Caco-2 (cell line): ENCODE measurements at places on chromosomes 3 and 15.

GRCh38 chr15:79408041-79408440 lies 24.1 kb upstream of the MINAR1 start:
- no peak for DNase-seq

DNA sequence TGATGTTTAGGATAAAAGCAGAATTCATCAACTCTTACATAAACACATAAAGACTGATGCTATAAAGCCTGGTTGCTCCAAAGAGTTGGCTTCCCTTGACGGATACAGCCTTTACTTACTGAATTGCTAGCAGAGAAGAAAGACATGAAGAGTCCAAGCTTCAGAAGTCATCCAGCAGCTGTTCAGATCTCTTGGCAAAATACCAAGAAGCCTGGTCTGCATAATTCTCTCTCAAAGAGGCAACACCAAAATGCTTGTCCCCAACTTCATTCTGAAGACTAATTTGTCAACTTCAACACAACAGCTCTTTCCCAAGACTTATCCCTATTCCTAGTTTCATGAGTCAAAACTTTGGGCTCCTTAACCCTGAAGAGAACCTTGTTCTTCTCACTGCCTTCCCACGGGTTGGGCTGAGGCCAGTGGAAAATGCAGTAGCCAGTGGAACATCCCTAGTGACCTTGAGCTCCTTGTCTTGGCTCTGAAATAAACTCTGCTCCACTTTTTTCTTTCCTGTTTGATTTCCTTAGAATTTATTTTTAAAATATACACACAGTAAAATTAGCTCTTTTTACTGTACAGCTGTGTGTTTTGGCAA lies 119.2 kb upstream of the THBS1 start:
- no peak for DNase-seq

- no peak for DNase-seq
Observed at GRCh38 chr15:80326270-80326669, 74.3 kb upstream of the CTXND1 start.

- no peak for DNase-seq
Observed at GRCh38 chr3:157305392-157305791, 131.3 kb upstream of the PTX3 start.

DNA sequence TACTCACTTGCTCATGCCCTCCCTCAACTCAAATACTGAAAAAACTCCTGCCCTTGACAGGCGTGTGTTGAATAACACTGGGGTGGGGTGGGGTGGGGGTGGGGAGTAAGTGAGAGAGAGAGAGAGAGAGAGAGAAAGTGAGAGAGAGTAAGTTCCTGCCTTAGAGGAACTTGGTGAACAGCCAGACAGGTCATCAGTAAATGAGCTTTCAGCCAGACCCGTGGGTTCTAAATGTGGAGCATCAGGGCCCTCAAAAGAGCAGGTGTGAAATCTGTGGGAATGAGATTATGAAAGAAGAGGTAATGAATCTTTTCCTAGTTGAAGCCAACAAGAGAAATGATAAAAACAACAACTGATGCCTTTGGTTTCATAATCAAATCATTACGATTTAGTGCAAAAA lies 134.4 kb upstream of the FAM3D start:
- DNase-seq: no peak

- DNase-seq: no peak
Observed at GRCh38 chr3:160758929-160759577, 3.0 kb downstream of the PPM1L start.

DNA sequence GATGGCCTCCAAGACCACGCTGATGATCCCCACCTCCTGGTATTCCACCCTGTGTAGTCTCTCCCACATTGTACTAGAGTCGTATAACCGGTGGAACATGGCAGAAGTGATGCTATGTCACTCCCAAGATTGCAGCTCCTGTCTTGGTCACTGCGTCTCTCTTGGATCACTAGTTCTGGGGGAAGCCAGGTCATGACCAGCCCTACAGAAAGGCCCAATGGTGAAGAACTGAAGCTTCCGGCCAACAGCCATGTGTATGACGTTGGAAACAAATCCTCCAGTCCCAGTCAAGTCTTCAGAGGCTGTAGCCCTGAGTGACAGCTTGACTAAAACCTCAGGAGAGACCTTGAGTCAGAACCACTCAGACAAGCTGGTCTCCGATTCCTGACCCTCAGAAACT lies 61.9 kb upstream of the FNDC3B start:
- DNase-seq: no peak

DNA sequence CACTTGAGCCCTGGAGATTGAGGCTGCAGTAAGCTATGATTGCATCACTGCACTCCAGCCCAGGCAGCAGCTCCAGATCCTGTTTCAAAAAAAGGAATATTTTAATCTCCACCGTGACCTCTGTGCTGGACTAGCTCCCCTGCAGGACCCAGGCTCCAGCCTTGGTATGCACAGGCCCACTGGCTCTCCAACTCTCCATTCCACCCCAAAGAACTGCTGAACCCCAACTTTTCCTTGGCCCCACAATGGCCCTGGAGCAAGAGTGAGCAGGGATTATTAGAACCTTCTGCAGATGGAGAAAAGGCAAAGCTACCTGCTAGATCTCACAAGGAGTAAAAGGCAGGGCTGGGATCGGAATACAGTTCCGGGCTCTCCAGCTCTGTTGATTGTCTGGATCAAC lies 32.8 kb upstream of the SFMBT1 start:
- no peak for DNase-seq

- no peak for DNase-seq
Observed at GRCh38 chr3:171442184-171442583, 18.0 kb downstream of the TNIK start.

DNA sequence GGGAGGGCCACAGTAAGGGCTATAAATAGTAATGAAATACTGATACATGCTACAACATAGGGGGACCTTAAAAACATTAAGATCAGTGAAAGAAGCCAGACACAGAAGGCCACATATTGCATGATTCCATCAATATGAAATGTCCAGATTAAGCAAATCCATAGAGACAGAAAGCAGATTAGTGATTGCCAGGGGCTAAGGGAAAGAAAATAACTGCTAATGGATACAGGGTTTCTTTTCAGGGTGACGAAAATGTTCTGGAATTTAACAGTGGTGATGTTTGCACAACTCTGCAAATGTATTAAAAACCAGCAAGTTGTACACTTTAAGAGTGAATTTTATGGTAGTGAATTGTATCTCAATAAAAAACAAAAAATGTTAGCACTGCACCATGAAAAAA lies 37.0 kb downstream of the PIK3R4 start:
- DNase-seq: no peak

GRCh38 chr3:15339786-15340215 lies 7.4 kb upstream of the SH3BP5 start:
- DNase-seq: no peak

- DNase-seq: no peak
Observed at GRCh38 chr3:135018149-135018923, 223.3 kb downstream of the EPHB1 start.

DNA sequence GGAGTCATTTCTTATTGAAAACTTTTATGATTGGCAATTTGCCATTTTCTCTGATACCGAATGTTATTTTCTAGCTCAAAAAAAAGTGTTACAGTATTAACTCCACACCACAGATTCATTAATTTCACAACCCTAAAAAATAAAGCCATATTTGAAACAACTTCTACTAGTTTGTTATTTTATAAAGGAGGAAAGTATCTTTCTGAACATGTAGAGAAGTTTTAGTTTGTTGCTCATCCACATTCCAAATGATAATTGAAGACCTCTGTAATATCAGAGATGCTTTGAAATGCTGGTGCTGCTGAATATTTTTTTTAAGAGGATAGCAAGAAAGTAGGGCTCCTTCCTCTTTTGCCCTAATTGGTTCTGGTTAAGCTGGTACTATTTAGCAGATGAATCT lies 1.9 kb downstream of the VGLL3 start:
- DNase-seq: no peak

GRCh38 chr3:162489853-162490252 lies 993.2 kb downstream of the OTOL1 start:
- no peak for DNase-seq

GRCh38 chr3:113330742-113331141 lies 110.6 kb downstream of the CFAP44 start:
- DNase-seq: no peak

- DNase-seq: no peak
Observed at GRCh38 chr3:190041333-190042041, 79.2 kb downstream of the P3H2 start.

DNA sequence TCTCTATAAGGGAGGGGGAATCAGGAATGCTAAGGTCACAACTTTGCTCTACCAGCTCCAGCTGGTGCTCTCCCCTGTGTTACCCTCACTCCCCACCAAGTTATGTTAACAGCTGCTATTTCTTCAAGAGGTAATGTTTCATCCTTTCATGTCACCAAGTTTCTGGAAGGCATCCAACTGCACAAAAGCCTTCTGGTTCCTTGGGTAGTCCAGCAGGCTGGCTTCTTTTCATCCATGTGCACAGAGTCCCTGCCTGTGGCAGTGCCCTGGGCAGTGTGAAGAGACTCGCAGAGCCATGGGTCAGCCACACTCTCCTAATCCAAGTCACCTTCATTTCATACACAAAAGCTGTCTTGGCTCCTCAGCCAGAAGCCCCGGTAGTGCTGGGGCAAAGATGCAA lies 737.5 kb upstream of the LMCD1 start:
- DNase-seq: no peak

GRCh38 chr15:31782951-31783350 lies 247.4 kb upstream of the CHRNA7 start:
- no peak for DNase-seq

DNA sequence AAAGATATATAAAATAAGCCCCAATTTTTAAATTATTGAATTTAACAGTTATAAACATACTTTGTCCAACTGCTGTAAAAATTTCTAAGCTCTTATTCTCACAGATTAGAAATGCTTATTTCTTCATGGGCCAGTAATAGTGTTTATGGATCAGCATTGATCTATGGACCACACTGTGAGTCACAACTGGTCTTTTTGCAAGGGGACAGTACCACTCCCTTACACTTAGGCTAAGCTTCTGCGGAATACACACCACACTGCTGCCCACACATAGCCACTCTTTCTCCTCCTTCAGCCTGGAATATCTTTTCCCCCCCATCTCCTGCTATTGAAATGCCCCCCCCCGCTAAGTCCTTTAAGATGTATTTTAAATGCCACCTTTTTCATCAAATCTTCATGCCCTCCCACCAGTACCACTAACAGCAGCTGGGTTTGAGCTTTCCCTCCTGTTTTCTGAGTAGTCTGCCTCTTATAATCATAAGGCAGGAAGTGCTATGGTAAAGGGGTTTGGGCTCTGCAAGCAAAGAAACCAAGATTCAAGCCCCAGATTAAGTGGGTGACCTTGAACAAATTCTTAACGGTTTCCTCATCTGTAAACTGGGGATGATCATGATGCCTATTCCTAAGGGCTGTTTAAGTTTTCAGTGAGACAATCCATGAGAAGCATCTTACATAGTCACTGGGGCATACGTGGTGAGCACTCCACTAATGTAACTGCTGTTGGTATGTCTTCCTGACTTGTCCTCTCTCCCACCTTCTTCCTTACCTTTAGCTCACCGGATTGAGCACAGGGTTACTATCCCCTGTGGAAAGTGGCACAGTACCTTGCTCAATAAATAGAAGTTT lies 69.2 kb downstream of the DCUN1D1 start:
- no peak for DNase-seq
